ENCODE measurements at places on chromosomes 1 and 21. TPM values are rescaled to one million over a fixed set of nuclear protein-coding genes. Genes with fewer than 3 reads are reported as not detected.

FCRL4 gene
- total RNA-seq = not detected

IL23R gene
- total RNA-seq = not detected

KRTAP19-3 gene
- not detected for total RNA-seq

SH2D1B gene
- total RNA-seq = not detected

FAAH gene
- 38.6 TPM for total RNA-seq

RGSL1 gene
- total RNA-seq = not detected

DNA sequence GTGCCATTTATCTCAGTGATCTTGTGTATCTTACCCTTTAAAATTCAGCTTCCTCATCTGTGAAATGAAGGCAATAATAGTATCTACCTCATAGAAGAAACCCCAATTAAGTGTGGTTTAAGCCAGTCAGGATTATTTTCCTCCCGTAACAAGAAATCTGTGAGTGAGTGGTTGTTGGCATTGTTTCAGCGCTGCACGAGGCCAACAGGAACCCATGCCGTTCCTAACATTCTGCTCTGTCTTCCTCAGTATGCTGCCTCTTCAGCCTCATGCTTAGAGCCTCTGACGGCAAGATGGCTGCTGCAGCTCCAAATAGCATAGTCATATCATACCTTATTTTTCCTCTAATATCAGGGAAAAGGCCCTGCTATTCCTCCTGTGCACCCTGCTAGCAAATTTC lies 289.7 kb downstream of the TM2D1 start:
- H3K36me3 ChIP-seq = peaks cover 1% of the 10 kb centered on the region
- no peak overlapping the region for H3K27ac ChIP-seq
- H3K4me3 ChIP-seq = no peak overlapping the region
- peaks cover 3% of the 10 kb centered on the region for H3K27me3 ChIP-seq
- DNase-seq = no peak

DNA sequence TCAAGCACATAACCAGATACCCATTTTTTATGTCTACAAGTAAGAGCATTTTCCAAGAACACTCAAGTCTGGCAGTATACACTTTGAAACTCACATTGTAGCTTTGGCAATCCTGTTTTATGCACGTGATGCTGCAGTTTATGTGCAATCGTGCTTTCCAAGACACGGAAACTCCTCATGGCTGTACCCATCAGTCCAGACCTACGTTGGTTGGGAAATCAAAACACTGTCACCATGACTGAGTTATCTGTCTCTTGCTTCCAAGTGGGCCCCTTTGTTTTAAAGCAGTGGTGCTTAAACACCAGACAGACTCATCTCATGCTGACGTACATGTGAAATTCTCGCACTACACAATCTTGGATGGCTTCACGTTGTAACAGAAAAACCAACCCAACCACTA lies 192.8 kb downstream of the LTN1 start:
- H3K4me3 ChIP-seq = no peak overlapping the region
- H3K27ac ChIP-seq = no peak overlapping the region
- no peak for DNase-seq
- H3K36me3 ChIP-seq = no peaks in the 10 kb centered on the region
- no peaks in the 10 kb centered on the region for H3K4me1 ChIP-seq
- no peaks in the 10 kb centered on the region for H3K27me3 ChIP-seq

GRCh38 chr1:12475101-12475500 lies 142.9 kb downstream of the DHRS3 start:
- DNase-seq = no peak
- no peaks in the 10 kb centered on the region for H3K27me3 ChIP-seq
- peaks cover 34% of the 10 kb centered on the region for H3K36me3 ChIP-seq
- H3K27ac ChIP-seq = no peak overlapping the region
- H3K4me1 ChIP-seq = peaks cover 54% of the 10 kb centered on the region

DNA sequence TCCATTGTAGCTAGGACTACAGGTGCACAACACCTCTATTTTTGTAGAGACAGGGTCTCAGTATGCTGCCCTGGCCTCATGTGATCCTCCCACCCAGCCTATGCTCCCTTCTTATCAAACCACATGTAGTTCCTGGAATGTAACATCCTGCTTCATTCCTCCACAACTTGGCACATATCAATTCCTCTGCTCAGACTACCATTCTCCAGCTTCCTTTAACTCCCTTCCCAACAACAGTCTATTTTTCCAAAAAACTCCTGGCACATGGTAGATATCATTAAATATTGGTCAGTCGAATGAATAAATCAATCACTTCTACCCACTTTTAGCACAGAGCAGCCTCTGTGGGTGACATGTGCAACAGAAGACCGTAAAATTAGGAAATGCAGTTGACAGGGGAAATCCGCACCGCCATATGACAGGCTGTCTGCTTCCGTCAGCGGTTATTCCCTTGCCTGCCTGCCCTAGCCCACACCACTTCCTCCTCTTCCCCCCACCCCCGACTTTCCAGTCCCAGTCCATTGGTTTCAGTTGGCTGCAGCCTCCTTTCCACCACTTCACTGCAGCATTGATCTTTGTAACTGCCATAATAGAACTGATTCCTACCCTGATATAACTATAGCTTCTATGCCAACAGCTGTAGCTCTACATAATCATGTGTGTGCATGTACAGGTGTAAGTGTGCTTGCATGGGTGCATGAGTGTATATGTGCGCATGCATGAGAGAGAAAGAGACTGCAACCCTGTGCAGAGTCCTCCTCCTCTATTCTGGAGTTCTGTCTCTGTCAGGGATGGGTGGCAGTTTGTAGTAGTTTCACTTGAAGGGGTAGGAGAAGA lies 6.8 kb upstream of the AKR1A1 start:
- no peak overlapping the region for H3K27ac ChIP-seq
- H3K4me3 ChIP-seq = no peak overlapping the region
- H3K27me3 ChIP-seq = peaks cover 9% of the 10 kb centered on the region
- peaks cover 8% of the 10 kb centered on the region for H3K4me1 ChIP-seq
- DNase-seq = no peak

DNA sequence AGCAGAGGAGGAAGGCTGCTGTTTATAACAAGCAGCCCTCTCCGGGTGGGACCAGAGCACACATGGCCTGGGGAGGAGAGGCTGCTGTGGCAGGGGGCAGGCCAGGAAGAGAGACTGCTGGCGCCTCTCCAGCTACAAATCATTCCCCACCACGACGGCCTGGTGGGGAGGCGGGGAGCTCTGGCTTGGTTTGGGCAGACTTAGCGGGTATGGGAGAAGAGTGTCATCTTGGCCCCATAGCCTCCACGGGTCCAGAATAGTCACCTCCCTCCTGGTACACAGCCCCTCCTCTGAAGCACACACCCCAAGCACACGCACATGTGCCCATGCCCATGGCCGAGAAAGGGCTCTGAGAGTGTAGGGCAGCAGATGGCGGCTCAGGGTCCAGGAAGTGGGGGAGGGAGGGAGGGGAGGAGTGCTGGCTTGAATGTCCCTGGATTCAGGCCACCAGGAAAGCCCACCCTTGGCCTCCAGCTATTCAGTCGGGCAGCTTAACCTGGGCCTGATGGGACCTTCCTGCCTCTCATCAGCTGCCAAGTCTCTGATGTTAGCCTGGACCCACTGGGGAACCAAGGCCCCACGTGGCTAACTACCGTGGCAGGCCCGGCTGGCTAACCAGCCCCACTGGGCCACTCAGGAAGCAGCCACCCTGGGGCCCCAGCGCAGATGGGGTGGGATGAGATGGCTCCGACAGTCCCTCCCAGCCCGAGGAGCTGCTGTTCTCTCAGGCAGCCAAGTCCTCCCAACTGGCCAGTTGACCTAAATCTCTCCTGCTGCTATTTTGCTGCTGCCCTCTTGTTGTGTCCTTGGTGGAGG lies 10.9 kb downstream of the LRP8 start:
- no peaks in the 10 kb centered on the region for H3K27me3 ChIP-seq
- no peak for DNase-seq
- H3K36me3 ChIP-seq = no peaks in the 10 kb centered on the region
- no peaks in the 10 kb centered on the region for H3K4me1 ChIP-seq

GRCh38 chr21:9750341-9751086 lies 770.9 kb upstream of the TPTE start:
- no peaks in the 10 kb centered on the region for H3K27me3 ChIP-seq
- no peak for DNase-seq
- H3K4me1 ChIP-seq = no peaks in the 10 kb centered on the region
- H3K4me3 ChIP-seq = no peak overlapping the region

Measured in progenitor cell of endocrine pancreas (in vitro differentiated cells).